ENCODE measurements at places on chromosomes 11 and 22.

GRCh38 chr11:23995891-23996290 lies 501.0 kb upstream of the LUZP2 start:
- no peak for DNase-seq

DNA sequence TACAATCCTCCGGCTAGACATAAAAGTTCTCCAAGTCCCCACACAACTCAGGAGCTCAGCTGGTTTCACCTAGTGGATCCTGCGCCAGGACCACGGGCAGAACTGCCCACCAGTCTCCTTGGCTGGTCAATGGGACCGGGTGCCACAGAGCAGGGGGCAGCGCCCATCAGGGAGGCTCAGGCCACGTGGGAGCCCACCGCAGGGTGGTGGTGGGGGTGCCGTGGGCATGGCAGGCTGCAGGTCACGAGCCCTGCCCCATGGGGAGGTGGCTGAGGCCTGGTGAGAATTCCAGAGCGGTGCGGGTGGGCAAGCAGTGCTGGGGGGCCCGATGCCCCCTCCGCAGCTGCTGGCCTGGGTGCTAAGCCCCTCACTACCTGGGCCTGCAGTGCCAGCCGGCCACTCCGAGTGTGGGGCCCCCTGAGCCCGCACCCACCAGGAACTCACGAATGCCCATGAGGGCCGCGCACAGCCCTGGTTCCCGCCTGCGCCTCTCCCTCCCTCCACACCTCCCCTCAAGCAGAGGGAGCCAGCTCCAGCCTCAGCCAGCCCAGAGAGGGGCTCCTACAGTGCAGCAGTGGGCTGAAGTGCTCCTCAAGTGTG lies 1091.9 kb upstream of the TENM4 start:
- DNase-seq, result no peak

- DNase-seq, result no peak
Measured at GRCh38 chr22:20091690-20092476, 11.8 kb downstream of the DGCR8 start.

DNA sequence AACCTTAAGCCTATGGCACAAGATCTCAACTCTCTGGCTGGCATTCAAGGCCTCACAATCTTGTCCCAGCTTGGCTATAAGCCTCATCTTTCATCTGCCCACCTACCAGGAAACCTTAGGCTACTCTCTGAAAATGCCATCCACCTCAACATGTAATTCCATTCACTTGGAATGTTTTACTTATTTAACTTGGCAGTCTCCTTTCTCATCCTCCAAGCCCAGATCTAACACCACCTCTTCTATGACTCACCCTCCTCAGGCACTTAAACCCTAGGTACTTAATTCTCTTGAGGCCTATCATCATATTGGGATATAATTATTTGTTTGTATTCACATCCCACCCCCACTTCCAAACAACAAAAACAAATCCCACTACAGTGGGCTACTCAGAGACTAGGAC lies 15.0 kb downstream of the POGLUT3 start:
- no peak for DNase-seq

- no peak for DNase-seq
Measured at GRCh38 chr11:95563173-95563572, 226.4 kb downstream of the FAM76B start.

DNA sequence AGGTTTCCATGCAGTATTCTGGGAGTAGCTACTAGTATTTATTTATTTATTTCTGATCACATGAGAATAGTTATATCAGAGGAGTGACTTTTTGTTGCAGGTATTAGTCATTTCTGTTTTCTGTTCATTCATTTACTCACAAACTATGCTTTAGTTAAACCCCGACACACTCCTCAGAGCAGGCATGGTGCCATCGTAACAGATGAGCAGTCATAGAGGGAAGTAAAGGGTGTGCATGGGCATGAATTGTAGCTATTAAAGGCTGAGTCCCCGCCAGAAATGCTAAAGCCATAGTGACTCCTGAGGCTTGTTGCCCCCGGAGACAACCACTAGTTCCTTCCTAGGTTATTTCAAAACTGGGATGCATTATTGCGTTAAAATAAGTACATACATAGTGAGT lies 10.6 kb downstream of the JHY start:
- no peak for DNase-seq

DNA sequence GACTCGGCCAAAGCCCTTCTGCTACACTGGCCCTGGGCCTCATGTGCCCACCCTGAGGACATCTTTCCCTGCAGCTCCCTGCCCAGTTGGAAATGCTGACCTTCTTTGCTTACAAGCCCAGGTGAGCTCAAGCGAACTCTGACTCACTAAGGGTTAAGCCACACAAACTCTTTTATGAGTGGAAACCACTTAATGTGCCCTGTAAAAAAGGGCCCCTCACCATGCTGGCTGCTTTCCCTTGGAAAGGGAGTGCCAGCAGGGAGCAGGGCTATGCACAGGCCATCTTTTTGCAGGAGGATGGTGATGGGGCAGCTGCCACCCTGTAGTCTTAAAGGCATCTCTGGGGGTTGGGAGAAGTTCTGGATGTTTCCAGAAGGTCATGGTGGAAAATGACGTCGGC lies 18.7 kb downstream of the EHF start:
- no peak for DNase-seq

GRCh38 chr11:69839516-69839915 lies 20.3 kb upstream of the FGF3 start:
- DNase-seq, result no peak

- DNase-seq, result no peak
Measured at GRCh38 chr11:77073328-77074001, 6.7 kb downstream of the CAPN5 start.

DNA sequence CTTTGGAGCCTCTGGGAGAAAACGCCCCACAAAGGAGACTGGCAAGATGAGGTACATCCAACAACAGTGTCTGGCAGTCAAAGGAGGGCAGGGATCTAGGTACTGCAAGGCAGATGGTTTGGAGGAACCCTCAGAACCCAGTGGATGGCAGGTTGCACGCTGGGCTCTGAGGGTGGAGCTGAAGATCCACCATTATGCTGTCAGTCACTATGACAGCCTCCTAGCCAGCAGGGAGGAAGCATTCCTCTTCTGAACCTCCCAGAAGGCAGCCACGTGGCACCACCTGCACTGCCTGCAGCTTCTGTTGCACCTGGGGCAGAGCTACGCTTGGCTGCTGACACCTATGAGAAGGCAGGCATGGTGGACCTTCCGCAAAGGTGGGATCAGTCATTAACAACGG lies 40.2 kb downstream of the HTR3A start:
- no peak for DNase-seq

GRCh38 chr22:32827049-32827602 lies 25.6 kb downstream of the TIMP3 start:
- no peak for DNase-seq

GRCh38 chr11:134837166-134837886 lies 425.3 kb upstream of the B3GAT1 start:
- no peak for DNase-seq

DNA sequence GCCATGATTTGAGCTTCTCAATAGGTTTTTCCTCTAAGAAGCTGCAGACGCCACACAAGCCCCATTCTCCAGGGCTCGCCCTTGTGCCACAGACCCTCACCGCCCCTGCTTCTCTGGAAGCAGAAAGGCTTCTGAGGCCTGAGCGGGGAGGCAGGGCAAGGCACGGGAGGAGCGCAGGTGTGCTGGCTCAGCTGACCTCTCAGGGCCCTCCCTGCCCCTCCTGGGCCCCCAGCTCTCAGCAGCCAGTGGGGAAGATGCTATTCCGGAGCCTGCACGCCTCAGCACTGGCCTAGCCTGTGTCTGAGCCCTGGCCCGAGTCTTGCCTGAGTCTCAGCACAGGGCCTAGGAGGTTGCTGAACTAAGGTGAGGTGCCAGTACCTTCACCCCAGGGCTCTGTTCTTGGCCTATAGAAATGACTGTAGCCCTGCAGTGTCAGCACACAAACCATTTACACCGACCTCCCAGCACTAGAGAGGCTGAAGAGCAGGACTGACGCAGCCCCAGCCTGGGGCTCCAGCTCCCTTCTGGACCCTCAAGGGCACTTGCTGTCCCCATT lies 47.1 kb upstream of the LMO1 start:
- DNase-seq, result no peak

DNA sequence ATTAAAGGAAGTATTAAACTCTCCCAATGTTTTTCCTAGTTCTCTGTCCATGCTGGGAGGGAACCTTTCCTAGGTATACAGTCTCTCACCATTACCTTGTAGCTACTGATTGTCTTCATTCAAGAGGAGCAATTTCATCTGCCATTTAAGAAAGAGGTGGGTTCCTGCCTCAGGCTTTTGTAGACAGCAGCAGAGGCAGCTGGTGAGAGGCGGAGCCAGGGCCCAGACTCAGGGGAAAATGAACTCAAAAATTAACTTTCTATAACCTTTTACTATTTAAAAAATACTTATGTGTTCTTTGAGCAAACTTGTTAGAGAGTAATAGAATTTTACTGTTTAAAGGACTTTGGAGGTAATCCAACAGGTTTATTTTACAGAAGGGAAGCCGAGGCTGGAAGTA lies 133.0 kb downstream of the SNX19 start:
- DNase-seq, result no peak

DNA sequence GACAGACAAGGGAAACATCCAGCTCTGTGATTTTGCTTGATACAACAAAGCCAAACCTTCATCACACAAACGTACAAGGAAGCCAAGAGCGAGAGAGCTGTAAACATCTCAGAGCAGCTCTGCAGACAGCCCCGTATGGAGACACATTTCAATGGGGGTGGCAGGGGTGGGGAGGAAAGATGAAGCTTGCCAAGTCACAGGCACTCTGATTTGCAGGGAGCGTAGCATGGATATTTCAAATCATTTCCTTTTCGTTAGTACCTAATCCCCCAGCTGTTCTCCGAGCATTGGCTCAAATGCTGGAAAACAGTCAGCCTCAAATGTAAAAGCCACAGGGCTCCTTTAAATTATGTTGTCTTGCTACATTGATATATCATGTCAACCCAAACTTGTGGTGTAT lies 458.9 kb upstream of the CADM1 start:
- DNase-seq, result no peak

DNA sequence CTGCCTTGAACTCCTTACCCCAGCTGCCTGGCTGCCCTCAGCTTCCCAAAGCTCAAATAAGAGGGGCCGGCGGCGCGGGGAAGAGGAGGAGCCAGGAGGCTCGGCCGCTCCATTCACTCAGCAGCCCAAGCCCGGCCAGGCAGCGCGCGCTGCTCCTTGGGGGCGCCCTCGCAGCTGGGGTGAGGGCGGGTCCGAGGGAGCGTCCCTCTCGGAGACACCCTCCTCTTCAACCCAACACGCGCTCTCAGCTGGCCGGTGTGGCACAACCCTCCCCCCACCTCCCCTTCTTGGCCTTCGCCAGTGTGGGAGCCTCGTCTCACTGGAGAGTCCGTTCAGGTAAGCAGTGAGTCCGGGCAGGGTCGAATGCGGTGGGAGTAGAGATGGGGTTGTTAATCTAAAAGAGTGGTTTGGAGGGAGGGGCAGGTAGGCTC lies at the start of gene WT1:
Gene WT1 (minus strand): TSS at position 29 of the 431 bp plus-strand sequence.
- no peak for DNase-seq

DNA sequence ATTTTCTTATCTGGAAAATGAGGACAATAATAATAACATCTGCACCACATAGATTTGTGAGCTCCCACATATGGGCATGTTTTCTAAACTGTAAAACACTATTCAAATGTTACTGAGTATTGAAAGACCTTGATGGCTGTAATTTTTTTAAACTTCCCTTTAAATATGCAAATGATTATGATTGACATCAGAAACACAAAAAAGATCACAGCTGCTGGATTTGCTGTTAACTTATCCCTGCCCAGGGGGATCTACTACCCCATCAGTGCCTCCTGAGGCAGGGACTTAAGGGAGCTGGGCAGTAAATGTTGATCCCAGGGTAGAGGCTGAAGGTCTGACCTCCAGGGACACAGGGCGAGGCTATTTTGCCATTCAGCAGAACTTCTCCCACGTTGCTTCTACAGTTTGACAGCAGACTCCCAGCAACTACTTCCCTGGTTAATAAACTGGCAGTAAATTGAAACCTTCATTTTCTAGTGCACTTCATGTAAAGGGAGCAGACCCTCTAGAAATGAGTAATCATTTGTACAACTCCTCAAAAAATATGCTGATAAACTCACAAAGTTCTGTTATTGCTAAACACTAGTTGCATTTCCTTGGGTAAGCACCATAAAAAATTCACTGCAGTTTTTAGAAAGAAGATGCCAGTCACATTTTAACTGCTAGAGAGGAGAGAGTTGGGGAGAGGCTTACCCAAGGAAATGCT lies 20.3 kb downstream of the TMPRSS5 start:
- DNase-seq, result no peak

GRCh38 chr22:44567846-44568493 lies 69.9 kb upstream of the RTL6 start:
- no peak for DNase-seq

DNA sequence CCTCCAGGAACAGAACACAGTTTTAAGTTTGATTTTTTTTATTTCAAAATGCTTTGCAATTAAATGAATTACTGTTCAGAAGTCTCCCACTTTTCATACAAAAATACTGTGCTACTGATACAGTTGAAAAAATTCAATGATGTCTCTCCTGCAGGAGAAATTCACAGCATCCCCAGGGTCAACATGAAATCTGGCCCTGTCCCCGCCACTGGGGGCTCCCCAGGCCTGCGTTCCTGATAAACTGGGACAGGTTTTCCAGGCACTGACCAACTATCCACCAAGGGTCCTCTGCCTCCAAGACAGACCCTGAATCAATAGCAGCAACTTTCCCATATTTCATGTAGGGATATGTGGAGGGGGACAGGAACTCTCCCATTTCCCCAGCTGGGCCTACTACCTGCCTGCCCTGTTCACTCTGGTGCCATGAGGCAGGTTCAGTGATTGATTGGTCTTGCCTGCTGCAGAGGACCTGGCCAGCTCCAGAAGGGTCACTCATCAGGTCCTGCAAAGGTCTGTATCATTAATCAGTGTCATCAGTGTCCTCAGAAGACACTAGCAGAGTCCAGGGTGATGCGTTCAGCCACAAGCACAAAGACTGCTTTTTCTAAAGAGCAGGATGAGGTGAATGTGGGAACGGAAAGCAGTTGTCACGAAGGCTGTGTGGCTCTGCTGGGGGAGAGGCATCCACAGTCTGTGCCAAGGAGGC lies 43.4 kb downstream of the PISD start:
- no peak for DNase-seq

- DNase-seq, result no peak
Measured at GRCh38 chr11:112525844-112526590, 265.4 kb upstream of the PLET1 start.

GRCh38 chr22:33706100-33706499 lies 214.2 kb downstream of the LARGE1 start:
- DNase-seq, result no peak

- DNase-seq, result no peak
Measured at GRCh38 chr22:32534252-32535235, 59.9 kb downstream of the FBXO7 start.

DNA sequence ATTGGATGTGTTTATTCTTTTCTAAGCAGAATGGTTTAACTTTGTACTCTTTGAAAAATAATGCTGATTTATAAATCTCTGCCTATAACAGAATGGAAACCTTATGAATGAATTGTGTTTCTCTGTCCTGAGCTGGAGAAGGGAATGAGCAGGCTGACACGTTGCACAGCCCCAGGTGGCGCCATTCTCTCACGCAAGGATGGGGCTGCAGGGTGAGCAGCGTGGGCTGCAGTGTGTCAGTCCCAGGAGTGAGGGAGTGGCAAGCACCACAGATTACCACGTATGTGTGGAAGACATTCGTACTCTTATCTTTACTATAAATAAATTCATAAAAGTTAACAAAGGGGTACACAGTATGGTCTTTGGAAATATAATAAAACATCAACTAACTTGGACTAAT lies 33.4 kb downstream of the FDX1 start:
- DNase-seq, result peak; percentile 19

- no peak for DNase-seq
Measured at GRCh38 chr11:94521684-94522083, 9.4 kb downstream of the C11orf97 start.

GRCh38 chr11:68031144-68031464 lies 623 bp downstream of the NDUFS8 start:
- DNase-seq, result no peak

GRCh38 chr11:113670149-113670830 lies 35.8 kb downstream of the TMPRSS5 start:
- DNase-seq, result no peak

Measured in hypothalamus (tissue), 51 donors.